ENCODE measurements at places on chromosomes 4 and X.
A peak's percentile ranks its signal among the peaks of the same experiment; 100 is the strongest.

DNA sequence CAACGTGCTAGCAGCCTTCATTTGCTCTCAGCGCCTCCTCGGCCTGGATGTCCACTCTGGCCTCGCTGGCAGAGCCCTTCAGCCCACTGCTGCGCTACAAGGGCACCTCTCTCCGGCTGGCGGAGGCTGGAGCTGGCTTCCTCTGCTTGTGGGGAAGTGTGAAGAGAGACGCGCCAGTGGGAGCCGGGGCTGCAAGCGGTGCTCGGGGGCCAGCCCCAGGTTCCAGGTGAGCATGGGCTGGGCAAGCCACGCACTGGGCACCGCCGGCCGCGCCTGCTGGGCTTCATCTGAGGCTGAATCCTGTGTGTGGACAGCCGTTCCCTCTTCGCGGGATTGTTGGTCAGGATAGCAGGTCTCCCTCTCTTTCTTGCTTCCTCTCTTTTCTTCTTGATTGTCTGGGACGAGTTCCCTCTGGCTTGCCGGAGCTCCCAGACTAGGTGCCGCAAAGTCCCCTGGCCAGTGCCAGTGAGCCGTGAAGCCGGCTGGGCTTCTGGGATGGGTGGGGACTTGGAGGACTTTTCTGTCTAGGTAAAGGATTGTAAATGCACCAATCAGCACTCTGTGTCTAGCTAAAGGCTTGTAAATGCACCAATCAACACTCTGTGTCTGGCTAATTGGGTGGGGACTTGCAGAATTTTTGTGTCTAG, 165.0 kb downstream of the HEPH start:
- no peak for DNase-seq

- no peak for DNase-seq
Measured at GRCh38 chr4:15343000-15343399, 84.8 kb upstream of the C1QTNF7 start.

DNA sequence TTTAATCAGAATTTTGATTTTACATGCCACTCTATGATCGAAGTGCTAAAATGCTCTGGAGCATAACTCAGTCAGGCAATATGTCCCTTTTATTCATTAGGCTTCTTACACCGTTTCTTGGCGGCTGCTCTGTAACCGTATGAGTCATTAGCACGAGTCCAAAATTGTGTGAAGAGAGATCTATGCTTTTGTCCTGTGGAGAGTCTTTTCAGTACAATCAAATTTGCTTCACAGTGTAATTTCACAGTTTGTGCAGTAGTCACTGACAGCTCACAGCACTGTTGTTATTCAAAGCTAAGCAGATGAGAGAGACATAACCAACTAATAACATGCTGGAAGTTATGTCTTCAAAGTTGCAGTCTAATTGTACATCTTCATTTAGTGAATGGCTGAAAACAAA, 167.8 kb downstream of the PCDH10 start:
- no peak for DNase-seq

- no peak for DNase-seq
Measured at GRCh38 chr4:113355550-113356371, 306.3 kb downstream of the ANK2 start.

- DNase-seq = no peak
Measured at GRCh38 chr4:180189666-180190065, 2053.5 kb upstream of the TENM3 start.

DNA sequence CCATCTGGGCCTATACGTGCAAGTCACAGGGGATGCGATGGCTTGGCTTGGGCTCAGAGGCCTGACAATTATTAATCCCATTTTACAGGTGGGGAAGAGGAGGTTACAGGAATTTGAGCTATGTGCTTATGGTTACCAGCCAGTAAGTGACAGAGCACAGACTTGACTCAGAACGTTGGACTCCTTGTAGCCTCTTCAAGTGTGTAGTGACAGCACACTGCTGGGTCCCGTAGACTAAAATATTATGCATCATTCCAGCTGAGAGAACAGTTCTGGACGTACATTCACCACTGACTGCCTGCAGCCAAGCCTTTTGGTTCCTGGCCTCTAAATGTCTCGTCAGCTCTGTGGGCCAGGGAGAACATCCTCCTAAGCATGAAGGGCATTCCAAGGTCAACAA, 314.5 kb downstream of the GPAT3 start:
- DNase-seq = peak; percentile 35

GRCh38 chr4:98267498-98267897, 6.3 kb downstream of the RAP1GDS1 start:
- no peak for DNase-seq

DNA sequence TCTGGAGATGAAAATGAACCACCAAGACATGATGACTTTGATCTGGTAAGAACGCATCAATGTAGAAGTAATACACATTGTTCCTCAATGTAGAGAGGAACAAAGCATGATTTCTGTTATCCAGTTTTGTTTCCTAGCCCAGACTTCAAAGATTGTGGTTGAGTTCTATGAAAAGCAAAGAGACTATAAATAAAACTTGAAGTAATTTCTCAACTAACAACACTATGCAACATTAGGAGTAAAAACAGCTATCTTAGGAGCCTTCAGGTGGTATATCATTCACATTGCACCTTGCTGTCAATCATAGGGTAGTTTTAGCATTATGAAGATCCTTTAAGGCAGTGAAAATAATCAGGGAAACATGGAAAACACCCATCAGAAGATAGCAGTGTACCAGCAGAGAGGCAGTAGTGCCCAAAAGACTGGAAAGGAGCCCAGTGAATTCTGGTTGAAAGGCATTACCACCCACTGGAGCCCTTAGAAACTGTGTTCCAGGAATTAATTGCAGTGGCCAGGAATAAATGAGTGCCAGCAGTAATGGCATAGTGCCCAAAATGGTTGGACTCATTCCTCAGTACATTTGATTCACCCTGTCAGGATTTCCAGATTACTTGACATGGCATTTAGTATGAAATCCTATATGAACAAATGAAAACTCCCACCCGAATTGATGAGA, 300.7 kb upstream of the CXXC4 start:
- DNase-seq = no peak

DNA sequence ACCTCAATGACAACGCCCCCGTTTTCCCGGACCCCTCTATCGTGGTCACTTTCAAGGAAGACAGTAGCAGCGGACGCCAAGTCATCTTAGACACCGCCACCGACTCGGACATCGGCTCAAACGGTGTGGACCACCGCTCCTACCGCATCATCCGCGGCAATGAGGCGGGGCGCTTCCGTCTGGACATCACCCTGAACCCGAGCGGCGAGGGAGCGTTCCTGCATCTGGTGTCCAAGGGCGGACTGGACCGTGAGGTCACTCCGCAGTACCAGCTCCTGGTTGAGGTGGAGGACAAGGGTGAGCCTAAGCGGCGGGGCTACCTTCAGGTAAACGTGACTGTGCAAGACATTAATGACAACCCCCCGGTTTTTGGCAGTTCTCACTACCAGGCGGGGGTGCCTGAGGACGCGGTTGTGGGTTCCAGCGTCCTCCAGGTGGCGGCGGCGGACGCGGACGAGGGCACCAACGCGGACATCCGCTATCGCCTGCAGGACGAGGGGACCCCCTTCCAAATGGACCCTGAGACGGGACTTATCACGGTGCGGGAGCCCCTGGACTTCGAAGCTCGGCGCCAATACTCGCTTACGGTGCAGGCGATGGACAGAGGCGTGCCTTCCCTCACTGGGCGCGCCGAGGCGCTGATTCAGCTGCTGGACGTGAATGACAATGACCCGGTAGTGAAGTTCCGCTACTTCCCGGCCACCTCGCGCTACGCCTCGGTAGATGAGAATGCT, 2.2 kb downstream of the FAT4 start:
- peak; percentile 67 for DNase-seq

GRCh38 chr4:149845743-149846142, 30.1 kb upstream of the IQCM start:
- DNase-seq = no peak

DNA sequence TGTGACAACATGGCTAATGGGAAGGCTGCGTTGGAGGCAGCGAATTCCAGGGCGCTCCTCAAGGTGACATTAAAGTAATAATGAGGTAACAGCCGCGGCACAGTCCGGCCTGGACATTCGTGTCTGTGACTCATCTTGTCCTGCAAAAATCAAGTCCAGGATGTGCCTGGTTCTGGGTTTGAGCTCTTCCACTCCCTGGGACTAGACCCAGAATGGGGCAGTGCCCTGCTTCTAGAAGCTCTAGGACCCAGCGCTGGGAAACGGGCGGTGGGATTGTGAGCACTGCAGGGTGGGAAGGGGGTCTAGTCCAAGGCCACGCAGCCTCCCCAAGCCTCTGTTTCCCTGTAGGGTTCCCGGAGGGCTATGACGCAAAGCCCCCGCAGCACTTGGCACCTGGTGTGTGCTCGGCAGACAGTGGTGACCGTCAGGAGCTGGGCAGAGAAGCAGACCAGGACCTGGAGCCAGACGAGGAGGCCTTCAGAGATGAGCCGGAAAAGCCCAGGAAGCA, 34.9 kb downstream of the HMX1 start:
- DNase-seq = no peak

- no peak for DNase-seq
Measured at GRCh38 chr4:8202108-8203051, 3.3 kb downstream of the SH3TC1 start.

DNA sequence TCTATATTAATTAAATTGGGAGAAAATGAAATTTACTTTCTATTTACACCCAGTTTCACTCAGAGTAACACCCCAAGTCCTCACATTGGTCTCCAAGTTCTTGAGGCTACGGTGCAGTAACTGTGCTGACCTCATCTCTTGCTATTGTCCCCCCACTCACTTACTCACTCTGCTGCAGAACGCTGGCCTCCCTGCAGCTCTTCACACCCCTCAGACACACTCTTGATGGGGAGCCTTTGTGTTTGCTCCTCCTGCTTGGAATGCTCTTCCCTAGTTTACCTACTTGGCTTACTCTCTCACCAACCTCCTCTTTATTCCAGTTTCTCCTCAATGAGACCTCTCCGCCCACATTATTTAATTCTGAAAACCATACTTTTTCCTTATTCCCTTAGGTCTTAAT, 22.2 kb upstream of the SPARCL1 start:
- DNase-seq = no peak

DNA sequence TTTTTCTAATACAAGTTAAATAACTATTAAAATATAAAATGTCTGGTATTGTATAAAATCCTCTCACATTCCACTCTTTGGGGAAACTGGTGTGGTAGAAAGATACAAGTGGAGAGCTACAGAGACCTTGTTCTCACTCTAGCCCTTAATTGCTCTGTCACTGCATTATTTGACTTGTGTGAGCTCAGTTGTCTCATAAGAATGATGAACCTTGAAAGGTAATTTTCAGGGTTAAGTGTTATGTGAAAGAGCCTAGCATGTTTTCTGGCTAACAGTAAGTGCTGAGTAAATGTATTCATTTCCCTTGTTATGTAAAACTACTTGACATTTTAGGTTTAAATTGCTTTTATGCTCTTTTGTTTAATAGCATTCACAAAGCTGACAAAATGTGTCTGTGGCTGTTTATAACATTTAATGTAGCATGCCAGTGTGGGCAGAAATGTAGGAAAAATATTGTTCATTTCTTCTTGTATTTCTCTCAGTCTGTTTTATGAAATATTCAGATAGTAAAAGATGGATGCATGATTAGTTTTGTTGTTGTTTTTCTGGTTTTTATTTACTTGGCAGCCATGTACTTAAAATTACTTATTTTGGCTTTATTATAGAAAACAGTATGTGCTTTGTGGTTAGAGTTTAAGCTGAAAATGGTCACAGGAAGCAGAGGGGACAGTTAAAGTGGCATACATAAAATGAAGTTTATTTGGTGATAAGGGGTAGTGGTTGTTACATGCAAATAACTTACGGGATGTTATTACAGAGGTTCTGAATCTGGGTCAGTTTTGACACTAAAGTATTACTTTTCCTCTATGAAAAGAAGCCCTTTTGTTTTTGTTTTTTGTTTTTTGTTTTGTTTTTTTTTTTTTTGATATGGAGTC, 29.2 kb downstream of the SLAIN2 start:
- DNase-seq = peak; percentile 26

- peak; percentile 88 for DNase-seq
Measured at GRCh38 chr4:139530833-139531427, 25.1 kb downstream of the SETD7 start.

DNA sequence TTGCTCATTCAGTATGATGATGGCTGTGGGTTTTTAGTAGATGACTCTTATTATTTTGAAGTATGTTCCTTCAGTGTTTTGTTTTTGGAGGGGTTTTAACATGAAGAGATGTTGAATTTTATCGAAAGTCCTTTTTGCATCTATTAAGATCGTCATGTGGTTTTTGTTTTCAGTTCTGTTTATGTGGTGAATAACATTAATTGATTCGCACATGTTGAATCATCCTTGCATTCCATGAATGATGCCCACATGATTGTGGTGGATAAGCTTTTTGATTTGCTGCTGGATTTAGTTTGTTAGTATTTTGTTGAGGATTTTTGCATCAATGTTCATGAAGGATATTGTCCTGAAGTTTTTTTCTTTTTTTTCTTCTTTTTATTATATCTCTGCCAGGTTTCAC, 347.4 kb upstream of the EPHA5 start:
- no peak for DNase-seq

DNA sequence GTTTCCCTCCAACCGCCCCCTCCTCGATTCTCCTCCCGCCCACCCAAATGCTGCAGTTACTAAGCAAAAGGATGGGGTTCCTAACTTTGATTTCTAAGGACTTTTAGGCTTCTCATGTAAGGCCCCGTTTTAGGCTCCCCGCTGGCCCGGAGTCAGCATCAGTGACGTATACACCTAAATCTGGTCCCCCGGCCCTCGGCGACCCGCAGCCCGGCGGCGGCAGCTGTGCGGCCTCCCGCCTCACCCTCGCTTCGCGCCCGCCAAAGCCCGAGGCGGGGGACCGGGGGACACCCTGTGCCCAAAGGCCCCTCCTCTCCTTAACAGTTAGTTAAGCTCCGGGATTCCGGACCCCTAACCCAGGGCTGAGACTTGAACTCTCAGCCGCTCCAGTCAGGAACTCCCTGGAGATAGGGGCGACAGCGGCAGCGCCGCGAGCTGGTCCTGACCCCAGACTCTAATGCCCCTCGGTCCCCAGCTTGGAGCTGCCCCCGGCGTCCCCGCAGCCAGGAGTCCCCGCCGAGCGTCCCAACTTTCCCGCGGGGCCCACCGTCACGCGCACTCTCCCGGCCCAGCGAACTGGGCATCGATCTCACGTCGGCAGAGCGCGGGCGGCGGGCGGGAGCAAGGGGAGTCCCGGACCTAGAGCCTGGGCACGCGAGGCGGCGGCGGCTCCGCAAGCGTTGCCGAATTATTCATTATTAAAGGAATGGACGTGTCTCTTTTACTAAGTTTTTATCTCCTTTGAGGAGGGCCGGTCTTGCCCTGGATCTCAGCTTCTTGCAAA, 1.5 kb upstream of the NR3C2 start:
- DNase-seq = peak; percentile 28

DNA sequence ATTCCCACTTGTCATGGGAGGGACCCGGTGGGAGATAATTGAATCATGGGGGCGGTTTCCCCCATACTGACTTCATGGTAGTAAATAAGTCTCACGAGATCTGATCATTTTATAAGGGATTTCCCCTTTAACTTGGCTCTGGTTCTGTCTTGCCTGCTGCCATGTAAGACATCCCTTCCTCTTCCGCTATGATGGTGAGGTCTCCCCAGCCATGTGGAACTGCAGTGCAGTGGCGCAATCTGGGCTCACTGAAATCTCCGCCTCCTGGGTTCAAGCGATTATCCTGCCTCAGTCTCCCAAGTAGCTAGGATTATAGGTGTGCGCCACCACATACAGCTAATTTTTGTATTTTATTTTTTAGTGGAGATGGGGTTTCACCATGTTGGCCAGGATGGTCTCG, 2.9 kb downstream of the HPGDS start:
- no peak for DNase-seq

GRCh38 chr4:90074322-90074886, 52.8 kb upstream of the CCSER1 start:
- DNase-seq = peak; percentile 72

Measured in GM23338 (cell line).